ENCODE measurements at places on chromosomes 3 and 15. TPM values are rescaled to one million over a fixed set of nuclear protein-coding genes. Genes with fewer than 3 reads are reported as not detected.

The CCDC54 gene
- not detected for total RNA-seq

The C3orf62 gene
- total RNA-seq = 6.7 TPM

The PLAAT1 gene
- 0.98 TPM for total RNA-seq

The TCF12 gene
- total RNA-seq = 155 TPM

DNA sequence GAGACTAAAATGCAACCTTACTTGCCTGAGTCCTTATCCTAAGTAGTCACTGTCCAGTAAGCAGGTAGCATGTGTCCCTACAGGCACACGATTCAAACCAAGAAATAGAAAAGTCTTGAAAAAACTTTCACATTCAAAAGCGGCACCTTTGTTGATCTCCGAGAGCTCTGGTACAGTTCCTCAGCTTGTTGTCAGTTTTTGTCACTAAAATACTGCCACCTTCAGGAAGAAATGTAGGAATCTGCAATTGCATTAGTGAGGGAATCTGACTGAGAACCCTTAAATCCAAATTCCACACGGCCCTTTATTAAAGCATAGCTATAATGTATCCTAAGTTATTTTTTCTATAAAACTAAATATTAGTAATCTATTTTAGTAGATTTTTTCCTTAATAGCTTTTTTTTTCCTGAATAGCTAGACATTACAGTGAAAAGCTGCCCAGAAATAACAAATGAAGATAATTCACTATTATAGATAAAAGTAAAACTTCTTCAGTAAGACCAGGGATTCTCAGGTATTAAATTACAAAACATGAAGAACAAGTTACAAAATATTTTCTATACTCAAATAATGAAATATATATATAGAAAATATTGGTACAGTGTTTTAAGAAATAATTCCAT is 44.0 kb downstream of the CCDC54 start:
- DNase-seq = no peak

- peak; percentile 78 for DNase-seq
Measured at GRCh38 chr15:48006031-48006511, 114.7 kb upstream of the SLC24A5 start.

- DNase-seq = peak; percentile 32
Measured at GRCh38 chr15:90031231-90031791, 30.2 kb downstream of the ZNF710 start.

DNA sequence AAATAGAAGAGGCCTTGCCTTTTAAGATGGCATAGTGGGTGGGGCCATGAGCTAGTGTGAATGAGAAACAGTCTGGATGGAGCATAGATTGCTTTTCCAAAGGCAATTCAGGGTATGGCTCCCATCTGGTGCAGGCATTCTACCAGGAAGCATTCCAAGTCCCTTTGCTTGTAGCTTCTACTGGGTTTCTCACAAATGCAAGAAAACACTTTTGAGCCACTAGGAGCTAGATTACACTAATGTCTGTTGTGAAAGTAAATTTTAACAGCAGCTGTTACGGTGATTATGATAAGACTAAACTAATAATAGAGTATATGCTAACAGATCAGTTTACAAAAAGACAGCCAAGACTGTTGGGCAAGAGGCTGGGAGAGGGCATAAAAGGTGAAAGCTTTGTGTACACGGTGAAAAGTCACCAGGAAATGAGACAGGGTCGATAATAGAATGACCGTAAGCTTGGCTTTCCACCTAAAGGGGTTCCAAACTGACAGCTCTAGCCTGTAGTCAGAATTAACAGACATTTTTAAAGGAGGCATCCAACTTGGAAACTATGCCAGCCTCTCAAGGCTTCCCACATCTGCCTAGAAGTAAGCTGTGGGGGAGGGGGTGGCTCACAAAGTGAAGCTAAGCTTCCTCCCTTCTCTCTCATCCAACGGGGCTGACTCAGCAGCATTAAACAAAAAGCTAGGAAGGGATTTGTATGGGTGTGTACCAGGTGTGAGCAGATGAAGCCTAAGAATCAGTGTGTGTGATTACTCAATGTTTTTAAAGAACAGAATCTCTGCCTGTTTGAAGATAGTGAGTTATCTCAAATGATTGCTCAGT is 61.1 kb upstream of the GPD1L start:
- DNase-seq = no peak

DNA sequence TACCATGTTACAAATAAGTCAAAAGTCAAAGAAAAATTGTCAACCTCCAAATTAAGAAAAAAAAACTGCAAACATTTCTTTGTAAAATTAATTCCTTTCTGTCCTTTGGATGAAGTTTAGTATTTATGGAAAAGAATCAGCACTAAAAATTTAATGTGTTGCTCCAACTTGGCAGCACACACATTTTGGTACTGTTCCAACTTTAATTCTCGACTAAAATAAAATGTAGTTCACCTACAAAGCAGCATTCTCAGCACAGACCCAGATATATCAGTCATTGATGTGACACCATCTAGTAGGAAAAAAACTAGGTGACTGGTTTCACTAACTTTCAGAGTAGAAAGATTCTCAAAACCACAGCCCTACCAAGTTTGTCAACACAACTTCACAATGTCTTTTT is 131.7 kb upstream of the ROBO2 start:
- no peak for DNase-seq

DNA sequence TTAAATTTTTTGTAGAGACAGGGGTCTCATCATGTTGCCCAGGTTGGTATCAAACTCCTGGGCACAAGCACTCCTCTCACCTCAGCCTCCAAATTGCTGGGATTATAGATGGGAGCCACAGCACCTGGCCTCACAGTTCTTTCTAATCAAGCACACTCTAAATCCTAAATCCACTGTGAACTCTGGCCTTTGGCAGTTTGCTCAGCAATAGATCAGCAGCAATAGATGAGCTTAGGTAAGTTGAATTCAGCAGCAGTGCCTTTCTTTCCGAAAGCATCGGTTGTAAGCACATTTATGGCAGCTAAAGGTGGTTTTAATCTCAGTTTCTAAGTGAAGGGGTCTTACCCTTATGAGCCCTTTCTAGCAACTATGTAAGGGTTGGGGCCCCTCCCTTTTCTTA is 16.6 kb downstream of the PDHB start:
- no peak for DNase-seq

Measured in sciatic nerve (tissue), 2 donors.